ENCODE measurements at places on chromosomes 13 and 19.
A peak's percentile ranks its signal among the peaks of the same experiment; 100 is the strongest.

DNA sequence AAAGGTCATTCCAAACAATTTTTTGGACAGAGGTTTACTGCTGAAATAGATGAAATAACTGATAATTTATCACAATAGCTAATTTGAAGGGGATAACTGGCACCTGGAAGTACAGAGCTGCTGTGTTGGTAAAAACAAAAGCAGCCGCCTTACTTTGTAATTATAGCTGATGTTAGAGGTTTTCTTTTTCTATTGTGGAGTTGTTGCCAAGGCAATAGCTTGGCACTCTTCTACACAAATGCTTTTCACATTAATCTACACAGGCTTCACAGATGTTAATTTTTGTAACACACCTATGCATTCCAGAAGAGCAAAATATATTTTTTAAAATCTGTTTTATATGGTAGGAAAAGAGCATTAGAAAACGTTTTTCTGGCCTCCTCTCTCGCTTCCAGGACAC lies 56.9 kb downstream of the LACC1 start:
- no peak for DNase-seq

DNA sequence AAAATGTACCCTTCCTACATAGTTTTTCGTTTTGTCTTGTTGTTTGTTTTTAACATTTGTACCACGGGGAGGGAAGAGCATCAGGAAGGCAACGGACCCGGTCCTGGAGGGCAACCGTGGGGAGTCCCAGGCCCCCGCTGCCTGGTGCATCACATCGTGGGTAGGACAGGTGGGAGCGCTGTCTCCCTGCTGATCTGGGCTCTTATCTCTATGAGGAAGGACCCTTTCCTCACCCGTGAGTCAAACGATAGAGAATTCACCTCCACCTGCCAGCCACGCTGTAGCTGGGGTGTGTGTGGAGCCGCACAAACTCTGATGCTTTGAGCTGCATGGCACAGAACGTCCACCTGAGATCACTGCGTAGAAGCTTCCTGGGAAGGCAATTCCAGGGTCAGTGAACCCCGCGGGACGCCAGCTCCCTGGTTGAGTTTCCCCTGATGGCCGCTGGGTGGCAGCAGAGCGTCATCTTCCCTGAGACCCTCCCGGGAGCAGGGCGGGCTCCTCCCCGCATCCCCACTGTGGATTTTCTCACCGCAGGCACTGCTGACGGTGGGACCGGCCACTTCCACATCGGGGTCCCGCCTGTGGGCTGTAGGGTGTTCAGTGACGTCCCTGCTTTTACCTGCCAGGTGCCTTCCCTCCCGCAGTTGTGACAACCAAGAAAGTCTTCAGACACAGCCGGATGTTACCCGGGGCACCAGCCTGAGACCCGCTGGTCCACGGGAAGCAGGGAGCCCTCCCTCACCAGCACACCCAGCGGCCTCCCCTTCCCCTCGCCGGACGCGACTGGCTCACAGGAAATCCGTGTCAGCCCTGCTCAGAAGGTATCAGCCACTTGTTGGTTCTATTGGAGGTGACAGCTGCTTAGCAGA lies 54.7 kb downstream of the ZNF787 start:
- DNase-seq = peak; percentile 47

GRCh38 chr13:111963031-111963430 lies 103.9 kb upstream of the SOX1 start:
- DNase-seq = no peak

GRCh38 chr13:46032341-46032740 lies 20.2 kb downstream of the ZC3H13 start:
- no peak for DNase-seq

DNA sequence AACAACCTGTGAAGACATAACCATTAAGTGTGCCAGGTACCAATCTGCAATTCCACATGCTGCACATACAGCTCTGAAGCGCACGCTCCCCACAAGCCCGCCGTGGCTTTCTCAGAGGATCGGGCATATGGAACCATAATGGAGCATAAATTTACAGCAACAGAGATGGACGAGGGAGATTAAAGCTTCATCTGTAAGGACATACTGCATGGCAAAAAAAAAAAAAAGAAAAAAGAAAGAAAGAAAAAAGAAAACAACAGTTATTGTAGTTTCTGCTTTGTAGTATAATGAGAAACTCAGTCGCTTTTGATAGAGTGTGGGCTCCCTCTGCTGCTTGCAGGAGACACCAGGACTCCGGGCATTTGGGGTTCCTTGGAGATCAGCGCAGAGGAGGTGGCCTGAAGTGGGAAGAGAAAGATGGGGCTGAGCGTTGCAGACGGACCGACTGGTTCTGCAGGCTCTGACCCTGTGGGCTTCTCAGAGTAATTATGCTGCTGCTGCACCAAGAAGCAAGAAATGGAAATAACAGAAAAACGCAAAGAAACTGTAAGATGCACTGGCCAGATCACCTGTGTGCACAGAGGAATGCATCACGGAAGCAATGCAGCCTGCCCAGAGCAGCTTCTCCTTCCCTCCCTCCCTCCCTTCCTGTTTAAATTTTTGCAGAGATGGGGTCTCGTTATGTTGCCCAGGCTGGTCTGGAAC lies 10.8 kb upstream of the PDCD5 start:
- DNase-seq = peak; percentile 34

- no peak for DNase-seq
Measured at GRCh38 chr19:1675633-1676350, 23.4 kb upstream of the TCF3 start.

GRCh38 chr19:44005973-44006372 lies 3.2 kb downstream of the ZNF230 start:
- no peak for DNase-seq

DNA sequence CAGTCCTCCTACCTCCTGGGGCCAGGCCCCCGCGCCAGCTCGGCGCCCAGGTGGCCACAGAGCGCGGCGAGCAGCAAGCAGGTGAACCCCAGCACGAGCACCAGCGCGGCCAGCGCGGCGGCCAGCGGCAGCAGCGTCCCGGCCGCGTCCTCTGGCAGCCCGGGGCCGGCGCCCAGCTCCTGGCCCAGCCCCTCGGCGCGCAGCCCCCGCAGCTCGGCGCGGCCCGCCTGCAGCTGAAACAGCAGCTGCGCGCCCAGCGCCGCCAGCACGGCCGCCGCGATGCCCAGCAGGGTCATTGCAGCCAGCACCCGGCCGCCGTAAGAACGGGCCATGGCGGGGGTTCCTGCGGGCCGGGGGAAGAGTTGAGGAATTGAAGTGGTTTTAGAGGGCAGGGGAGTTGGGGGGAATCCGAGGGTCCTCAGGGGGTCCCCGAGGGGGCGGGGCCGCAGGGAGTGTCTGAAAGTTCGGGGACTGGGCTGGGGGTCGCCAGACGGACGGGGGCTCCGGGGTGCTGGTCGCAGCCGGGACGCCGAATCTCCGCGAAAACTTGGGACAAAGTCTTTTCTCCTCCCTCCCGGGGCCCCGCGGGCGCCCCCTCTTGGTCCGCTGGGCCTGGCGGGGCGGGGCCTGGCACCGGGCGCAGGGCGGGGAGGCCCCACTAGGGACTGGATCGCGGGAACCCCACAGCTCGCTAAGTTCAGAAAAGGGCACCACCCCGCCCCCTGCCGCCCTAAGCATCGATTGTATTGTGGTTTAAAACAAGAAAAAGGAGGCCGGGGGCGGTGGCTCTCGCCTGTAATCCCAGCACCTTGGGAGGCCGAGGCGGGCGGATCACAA lies at the start of gene TMEM221:
Gene TMEM221, minus strand, starts transcription at position 538 of the 837 bp plus-strand sequence. Its CDS starts 206 bp downstream, at position 332.
- peak; percentile 53 for DNase-seq

GRCh38 chr19:44615863-44616247 lies 2.5 kb downstream of the IGSF23 start:
- DNase-seq = no peak

DNA sequence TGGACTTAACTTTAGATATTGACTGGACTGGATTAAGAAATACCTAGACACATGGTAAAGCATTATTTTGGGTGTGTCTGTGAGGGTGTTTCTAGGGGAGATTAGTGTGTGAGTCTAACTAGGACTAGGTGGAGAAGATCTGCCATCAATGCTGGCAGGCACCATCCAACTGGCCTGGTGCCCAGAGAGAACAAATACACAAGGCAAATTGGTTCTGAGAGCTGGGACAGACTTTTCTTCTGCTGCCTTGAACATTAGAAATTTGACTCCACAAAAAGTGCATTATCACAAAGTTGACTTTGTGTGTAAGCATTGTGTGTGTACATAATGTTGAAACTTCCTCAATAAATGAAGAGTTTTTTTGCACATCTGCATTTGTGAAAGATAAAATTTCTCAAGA lies 522.1 kb downstream of the SUCLA2 start:
- no peak for DNase-seq

DNA sequence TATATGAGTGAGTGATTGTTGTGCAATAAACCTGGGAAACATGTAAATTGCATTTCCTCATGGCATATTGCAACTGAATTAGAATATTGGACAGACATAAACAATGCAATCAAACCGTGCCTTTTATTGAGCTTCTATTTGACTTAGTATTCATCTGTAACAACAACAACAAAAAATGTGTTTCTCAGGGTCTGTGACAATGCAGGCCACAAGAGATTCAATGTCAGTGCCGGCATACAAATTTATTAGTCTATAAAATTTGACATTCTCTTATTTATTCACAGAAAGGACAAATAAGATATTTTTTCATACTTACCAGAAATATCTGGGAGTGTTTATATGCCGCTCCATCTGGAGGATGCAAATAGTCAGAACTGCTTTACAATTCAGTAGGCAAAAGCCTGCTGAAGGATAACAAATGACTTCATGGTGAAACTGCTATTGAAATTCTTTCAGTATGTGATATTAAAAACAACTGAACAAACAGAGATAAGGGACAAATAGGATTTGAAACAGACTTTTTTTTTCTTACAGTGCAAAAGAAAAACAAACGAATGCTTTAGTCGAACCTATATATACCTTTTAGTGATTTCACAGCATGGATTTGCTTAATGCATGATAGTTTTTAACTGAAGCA lies 77.2 kb downstream of the DACH1 start:
- no peak for DNase-seq

GRCh38 chr13:99014522-99014921 lies 36.7 kb upstream of the DOCK9 start:
- DNase-seq = no peak

DNA sequence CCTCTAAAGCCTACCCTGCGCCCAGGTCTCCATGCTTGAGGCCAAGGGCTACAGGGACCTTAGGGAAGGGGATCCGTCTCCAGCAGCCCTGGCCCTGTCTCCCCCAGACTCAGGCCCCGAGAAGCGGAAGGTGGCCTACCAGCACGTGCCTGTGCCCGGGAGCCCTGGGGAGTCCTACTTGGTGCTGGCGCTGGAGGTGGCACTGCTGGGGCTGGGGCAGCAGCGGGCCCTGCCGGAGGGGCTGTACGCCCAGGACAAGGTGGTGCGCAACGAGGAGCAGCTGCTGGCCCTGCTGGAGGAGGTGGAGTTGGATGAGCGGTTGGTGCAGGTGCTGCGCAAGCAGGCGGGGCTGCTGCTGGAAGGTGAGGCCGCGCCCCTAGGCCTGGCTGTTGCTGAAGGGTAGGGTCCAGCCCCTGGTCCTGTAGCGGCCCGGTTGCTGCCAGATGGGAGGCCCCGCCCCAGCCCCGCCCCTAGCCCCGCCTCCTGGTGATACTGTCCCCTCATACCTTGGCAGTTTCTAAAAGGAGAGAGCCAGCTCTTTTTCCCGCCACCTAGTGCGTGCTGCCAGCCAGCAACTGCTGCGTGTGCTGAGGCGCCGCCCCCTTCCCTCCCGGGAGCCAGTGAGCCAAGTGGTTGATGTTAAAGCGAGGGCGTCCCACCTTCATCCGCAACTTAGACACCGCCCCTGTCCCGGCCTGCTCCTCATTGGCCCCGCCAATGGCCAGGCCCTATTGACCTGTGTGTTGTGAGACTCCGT lies 22.6 kb downstream of the ZSWIM4 start:
- peak; percentile 68 for DNase-seq

- no peak for DNase-seq
Measured at GRCh38 chr19:3397266-3398022, 31.1 kb downstream of the NFIC start.

GRCh38 chr19:7874076-7874896 lies at the start of gene PRR36:
TSS of gene PRR36 (minus strand) at chr19:7874390. CDS start at chr19:7873689, 701 bp downstream.
- no peak for DNase-seq

DNA sequence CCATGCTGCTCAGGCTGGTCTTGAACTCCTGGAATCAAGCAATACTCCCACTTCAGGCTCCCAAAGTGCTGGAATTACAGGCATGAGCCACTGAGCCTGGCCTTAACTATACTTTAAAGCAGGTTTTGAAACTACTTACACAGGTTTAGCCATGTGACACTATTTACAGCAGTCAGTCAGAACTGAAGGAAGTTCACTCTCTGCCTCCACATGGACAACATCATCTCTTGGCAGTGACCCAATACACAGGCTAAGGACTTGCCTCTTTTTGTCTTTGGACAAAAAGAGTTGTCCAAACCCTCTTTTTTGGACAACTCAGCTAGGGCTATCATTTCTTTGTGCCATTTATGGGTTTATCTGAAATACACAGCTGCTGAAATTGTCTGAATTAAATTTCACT lies 89.0 kb upstream of the CLDN10 start:
- DNase-seq = no peak

DNA sequence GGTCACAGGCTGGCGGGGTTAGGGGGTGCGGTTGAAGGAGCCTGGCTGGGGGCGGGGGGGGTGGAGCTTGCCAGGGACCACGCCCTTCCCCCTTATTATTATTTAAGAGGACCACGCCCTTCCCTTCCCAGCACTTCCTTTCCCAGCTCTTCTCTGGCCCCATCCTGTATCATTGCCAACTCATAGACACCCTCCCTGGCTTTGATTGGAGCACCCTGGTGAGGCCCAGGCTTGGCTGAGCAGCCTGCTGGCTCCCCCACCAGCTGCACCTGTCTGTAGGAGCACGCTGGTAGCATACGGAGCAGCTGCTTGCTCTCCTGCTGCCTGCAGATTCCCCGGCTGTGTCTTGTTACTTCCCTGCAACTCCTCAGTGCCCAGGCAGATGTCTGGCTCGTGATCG lies 62.5 kb upstream of the PDX1 start:
- DNase-seq = no peak

Measured in CD4-positive, alpha-beta T cell treated with Interferon gamma for 1 hour (primary cell).